ENCODE measurements at places on chromosomes 11 and 22. TPM values are rescaled to one million over a fixed set of nuclear protein-coding genes. Genes with fewer than 3 reads are reported as not detected.
A peak's percentile ranks its signal among the peaks of the same experiment; 100 is the strongest.

Gene RAG2
- total RNA-seq = not detected

Gene CALCA
- not detected for total RNA-seq

Gene MS4A14
- total RNA-seq = 3.6 TPM

Gene FAM181B
- total RNA-seq = 0.19 TPM

Gene BDNF
- total RNA-seq = 0.22 TPM

Gene APBB1
- 31.3 TPM for total RNA-seq

Gene OOSP4B
- total RNA-seq = not detected

GRCh38 chr11:83449338-83449913 lies 163.3 kb upstream of the CCDC90B start:
- DNase-seq = no peak

- no peak for DNase-seq
These were observed 139.5 kb downstream of the KIF18A start for GRCh38 chr11:27968461-27968860.

GRCh38 chr11:65182258-65183170 lies 786 bp downstream of the CAPN1 start:
- DNase-seq = no peak

DNA sequence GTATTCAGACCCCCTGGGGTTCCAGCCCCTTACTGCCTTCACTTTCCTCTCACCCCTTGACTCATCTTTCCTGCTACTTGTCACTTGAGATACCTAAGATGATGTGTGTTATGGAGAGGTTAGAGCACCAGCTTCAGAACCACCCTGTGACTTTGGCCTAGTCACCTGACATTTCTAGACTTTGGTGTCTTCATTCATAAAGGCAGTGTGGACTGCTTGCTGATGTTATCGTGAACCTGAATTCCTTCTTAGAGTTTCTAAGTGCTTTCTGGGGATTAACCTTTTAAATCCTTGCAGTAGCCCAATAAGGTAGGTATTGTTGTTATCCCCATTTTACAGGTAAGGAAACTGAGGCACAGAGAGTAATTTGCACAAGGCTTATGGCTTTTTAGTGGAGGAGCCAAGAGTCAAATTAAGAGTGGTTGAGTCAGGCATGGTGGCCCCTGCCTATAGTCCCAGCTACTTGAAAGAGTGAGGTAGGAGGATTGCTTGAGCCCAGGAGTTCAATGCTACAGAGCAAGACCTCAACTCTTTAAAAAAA lies 5.1 kb upstream of the BBS1 start:
- DNase-seq = no peak

DNA sequence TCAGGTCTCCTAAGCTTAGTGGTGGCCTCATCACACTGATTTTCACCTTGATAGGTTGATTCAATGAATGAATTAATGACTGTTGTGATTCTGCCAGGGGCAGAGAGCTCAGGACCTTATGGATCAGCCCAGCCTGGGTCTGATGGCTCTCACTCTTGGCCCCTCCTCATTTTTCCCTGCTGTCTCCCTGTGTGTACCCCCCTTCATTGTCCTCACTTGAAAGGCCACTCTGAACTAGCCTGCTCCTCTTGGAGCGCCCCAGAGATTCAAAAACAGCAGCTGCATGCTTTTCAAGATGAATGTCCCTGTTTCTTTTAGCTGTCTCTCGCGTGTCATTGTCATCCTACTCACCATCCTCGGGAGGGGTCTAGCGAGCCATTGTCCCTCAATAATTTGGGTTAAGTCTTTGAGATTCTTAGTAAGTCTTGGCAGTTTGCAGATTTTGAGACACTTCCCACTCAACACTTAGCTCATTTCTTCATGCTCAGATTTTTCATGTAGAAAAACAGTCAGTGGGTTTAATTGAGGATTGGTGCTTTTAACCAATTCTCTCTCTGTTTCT lies 42.5 kb upstream of the MICAL2 start:
- peak; percentile 12 for DNase-seq

- DNase-seq = no peak
These were observed 53.2 kb upstream of the CDON start for GRCh38 chr11:126115816-126116331.

DNA sequence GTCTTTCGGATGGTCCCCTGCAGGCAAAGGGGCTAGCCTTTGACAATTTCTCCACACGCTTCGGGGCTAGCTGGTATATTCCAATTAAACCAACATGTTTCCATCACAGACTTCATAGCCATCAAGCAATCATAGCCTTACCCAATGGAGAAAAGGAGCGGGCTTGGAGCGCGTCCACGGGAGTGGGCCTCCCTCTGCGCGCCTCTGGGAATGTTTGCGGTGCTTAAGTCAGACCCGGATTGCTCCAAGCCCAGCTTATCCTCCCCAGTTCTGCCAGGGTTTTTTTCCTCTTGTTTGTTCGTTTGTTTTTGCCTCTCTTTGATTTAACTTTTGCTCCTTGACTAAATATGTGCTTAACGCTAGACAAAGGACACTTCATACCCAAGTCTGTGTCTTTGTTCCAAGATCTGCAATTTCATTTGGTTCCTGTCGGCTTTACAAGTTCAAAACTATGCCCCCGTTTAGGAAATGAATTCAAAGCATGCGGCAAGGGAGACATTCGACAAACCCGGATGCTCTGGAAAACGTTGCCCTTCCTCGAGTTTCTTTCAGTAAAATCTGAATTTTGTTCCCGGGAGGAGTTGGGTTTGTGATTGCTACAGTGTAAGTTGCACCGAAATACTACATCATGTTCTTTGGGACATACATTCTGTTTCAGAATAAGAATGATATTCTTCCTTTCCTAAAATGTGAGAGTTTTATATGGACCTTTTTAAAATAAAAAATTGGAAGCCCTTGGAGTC lies 1.0 kb upstream of the GLB1L2 start:
- no peak for DNase-seq

GRCh38 chr11:13862845-13863392 lies 99.6 kb upstream of the SPON1 start:
- DNase-seq = no peak

DNA sequence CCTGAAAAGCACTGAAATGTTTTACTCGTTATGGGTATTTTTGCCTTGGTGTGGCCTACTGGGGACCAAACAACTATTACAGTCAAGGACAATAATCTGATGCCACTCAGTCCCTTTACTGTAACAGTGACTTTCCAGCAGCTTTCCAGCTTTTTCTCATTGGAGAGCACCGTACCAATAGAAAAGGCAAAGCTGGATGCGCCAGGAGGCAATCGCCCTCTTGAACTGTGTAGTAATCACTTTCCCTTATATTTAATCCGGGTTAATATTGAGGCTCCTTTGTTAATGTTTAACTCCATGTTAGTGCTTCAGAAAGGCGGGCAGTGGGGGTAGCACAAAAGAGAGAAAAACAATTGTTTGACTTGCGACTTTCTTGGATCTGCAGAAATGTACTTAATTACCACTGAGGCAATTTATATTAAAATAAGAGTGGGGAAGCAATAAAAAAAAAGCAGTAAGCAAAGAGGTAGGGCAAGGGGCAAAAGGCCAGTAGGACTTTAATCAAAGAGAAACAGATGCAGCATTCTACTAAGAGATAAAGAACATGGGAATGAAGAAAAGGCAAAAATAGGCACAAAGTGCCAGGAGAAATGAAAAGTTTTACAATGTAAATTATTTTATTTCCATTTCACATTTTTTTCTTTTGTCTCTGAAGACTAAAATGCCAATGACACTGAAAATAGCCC lies 81.6 kb downstream of the LRRC4C start:
- DNase-seq = no peak

- no peak for DNase-seq
These were observed 24.8 kb upstream of the RCE1 start for GRCh38 chr11:66818231-66818955.

- no peak for DNase-seq
These were observed 2.5 kb upstream of the ZDHHC8 start for GRCh38 chr22:20128902-20129746.

DNA sequence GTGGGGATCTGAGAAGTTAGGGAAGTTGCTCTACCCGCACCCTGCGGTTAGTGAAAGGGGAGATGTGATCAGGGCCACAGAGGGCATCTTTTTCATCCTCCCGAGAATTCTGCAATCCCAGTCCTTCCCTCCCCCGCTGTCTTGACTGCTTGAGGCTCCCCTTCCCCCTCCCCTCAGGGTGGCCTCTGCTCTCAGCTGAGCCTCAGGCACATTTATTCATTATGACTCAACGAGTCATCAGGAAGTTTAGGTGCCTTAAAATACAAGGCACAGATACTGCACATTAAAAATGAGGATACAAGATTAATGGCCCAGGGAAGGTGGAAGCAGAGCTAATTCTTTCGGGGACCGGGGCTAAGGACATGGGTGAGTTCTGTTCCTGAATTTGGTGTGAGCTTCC lies 104.0 kb downstream of the CACNA1I start:
- no peak for DNase-seq

GRCh38 chr11:126147208-126148111 lies 64.0 kb downstream of the RPUSD4 start:
- no peak for DNase-seq

DNA sequence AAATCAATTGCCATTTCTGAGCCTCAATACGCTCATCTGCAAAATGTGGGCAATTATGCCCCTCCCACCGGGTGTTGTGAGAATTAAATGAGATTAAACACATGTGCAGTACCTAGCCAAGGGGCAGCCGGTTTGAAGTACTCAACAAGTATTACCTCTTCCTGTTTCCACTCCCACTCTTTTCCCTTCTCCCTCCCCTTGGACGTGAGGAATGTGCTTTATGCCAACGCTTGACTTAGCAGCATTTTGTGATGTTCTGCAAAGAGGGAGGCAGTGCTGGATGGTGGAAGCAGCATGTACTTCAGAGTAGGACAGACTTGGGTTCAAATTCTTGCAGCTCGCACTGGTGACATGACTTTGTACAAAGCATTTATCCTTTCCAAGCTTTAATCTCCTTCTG lies 306.0 kb downstream of the BUD13 start:
- DNase-seq = no peak

DNA sequence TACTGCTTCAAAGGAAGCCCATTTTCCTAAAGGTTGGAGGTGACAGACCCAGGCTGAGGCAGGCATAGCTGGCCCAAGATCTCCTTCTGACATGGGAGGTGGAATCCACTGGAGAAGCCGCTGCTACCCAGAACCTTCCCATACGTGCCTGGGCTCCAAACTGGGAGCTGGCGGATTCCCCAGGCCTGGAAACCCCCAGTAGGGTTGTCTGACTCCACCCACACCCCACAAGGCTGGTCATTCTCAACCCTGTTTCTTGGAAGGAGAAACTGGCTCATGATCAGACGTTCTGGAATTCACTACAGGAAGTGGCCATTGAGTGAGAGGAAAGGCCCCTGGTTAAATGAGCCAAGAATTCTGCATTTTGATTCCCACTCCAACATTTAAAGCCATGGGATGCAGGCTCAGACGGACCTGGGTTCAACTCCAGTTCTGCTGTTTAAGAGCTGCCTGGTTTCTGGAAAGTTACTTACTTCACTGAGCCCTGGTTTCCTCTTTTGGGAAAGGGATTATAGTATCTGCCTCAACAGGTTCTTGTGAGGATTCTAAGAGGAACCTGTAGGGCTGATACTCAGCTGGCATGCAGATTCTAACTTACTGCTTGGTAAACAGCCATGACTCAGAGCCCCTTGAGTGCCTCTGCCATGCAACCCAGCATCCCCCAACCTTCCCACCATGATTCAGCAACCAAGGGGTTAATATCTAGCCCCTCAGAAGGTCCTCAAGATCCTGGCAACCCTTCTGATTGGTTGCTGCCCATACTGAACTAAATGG lies 19.4 kb upstream of the TSKU start:
- DNase-seq = no peak

- no peak for DNase-seq
These were observed 852.3 kb upstream of the CHORDC1 start for GRCh38 chr11:91075032-91075695.

DNA sequence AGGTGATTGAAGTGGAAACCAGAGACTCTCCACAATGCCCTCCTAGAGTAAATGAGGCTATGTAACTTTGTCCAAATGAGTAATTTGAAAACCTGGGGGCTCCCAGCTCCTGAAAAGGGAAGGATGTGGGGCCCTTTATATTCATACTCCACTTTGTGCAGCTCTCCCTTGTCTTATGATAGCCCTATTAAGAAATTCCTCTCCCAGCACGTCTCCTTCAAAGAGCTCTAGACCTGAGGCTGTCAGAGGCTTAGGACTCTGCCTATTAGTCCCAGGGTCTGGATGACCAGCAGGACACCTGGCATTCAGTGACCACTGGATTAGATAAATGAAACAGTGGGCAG lies 2.1 kb downstream of the SLC43A1 start:
- no peak for DNase-seq

- DNase-seq = no peak
These were observed 55.7 kb upstream of the TOP3B start for GRCh38 chr22:22038178-22038880.

GRCh38 chr22:23838681-23839468 lies at the start of gene DERL3:
Gene DERL3 (minus strand): TSS chr22:23839006. CDS start chr22:23838987, 19 bp downstream.
- peak; percentile 97 for DNase-seq

GRCh38 chr11:22466809-22467208 lies 128.6 kb downstream of the SLC17A6 start:
- no peak for DNase-seq

DNA sequence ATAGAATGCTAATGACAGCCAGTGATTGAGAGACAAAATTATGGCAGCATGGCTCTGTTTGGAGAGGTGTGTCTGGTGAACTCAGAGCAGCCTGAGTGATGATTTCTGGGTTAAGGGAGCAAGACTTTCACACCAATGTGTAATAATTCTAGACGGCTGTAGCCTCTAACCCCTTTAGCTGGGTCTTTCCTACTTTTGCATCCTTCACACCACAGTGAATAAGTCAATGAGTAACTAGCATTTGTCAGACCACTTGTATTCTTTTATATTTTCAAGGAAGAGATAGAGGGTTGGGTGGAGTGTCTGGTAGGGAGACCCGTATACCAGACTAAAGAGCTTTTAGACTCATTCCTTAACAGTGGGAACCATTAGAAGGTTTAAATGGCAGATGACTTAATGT lies 50.4 kb downstream of the ATXN10 start:
- DNase-seq = no peak

GRCh38 chr11:8624698-8625097 lies 30.7 kb upstream of the STK33 start:
- DNase-seq = no peak

- DNase-seq = no peak
These were observed 887.1 kb downstream of the DLG2 start for GRCh38 chr11:84740050-84740449.

DNA sequence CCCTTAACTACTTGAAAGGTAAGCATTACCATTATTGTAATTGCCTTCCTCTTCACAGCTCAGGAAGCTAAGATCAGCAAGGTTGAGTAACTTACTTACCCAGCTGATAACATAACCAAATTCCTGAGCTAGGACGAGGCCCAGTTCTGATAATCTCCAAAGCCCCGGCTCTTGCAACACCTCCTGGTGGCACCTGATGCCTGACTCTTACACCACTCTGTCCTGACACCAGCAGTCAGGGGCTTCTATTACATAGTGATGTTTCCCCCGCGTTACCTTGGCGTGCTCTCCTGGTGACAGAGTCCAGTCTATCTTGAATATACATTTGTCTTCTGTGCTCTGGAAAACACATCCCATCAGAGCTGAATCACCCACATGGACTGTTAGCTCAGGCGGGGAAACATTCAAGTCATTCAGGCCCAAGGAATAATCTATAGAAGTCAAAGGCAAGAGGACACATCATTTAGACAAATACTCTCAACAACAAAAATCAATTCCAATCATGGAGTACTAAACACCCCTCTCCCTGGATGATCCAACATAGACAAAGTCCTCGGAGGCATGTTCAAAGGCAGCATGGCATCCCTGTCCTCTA lies 12.6 kb downstream of the JAML start:
- DNase-seq = no peak

Data from mesenteric fat pad (tissue), 1 donor.